ENCODE measurements at places on chromosomes 3 and 15. TPM values are rescaled to one million over a fixed set of nuclear protein-coding genes. Genes with fewer than 3 reads are reported as not detected.

SCN10A gene
- not detected for polyA plus RNA-seq

GPR149 gene
- not detected for polyA plus RNA-seq

DNAH12 gene
- not detected for polyA plus RNA-seq

SNUPN gene
- 20.5 TPM for polyA plus RNA-seq

CFAP44 gene
- 0.39 TPM for polyA plus RNA-seq
